Gastroesophageal sphincter (tissue), 4 donors: ENCODE measurements at places on chromosomes 4 and X.
A peak's percentile ranks its signal among the peaks of the same experiment; 100 is the strongest.

DNA sequence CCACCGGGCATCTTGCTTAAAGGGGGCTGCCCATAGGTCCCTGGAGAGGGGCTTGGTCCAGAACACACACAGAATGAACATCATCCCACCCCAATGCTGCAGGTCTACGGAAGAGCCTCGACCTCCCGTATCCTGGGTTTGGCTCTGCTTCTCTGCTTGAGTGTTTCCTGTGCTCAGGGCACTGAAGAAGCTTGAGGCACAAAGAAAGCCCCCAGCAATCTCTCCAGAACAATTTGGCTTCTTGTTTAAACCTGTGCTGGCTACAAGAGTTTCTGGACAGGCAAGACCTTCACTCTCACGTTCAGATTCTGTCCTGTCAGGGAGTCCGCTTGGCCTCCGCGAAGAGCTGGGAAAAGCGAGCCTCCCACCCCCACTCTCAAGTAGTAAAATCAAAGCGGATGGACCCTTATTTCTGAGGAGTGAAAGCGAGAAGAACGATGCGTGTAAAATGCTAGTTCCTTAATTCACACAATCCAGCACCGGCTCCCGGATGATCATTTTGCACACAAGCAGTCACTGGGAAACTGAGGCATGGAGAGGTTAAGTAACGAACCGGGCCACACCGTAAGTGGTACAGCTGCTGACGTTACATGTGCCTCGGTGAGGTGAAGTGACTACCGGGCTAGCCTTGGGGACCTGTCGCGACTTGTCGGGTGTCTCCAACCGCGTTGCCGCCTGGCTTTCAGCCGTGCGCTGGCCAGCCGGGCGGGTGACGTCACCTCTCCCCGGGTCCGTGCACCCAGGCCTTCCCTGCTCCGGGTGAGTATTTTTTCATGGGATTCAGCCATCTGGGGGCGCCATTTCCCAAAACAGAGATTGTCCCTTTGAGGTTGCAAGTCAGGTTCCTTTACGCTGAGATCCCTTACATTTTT is 3.1 kb upstream of the SFRP2 start:
- peaks cover 17% of the 10 kb centered on the region for H3K4me1 ChIP-seq
- H3K27ac ChIP-seq: no peak overlapping the region
- H3K36me3 ChIP-seq: no peaks in the 10 kb centered on the region
- peak; percentile 50 for ATAC-seq
- H3K27me3 ChIP-seq: peaks cover 81% of the 10 kb centered on the region

- no peak for ATAC-seq
- H3K36me3 ChIP-seq: no peaks in the 10 kb centered on the region
- no peak overlapping the region for H3K27ac ChIP-seq
- peak overlapping the region; percentile 36 for H3K4me3 ChIP-seq
Measured at GRCh38 chr4:186554539-186554913, 841 bp downstream of the MTNR1A start.

DNA sequence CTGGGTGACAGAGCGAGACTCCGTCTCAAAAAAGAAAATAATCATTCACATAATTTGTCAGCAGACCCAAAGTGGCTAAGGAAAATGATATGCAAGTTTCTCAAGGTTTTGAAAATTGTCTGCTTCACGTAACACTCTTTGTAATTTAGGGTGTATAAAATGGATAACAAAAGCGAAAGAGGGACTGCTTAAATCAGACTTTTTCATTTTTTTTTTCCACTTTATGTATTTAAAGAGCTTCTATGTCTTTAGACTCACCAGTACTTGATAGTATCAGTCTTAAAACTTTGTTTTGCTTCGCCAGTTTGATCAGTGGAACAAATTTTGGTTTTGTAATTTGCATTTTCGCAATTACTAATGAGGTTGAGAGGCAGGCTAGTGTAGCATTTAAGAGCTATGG is 34.6 kb downstream of the USP9X start:
- H3K27ac ChIP-seq: no peak overlapping the region
- H3K4me3 ChIP-seq: no peak overlapping the region
- H3K4me1 ChIP-seq: peaks cover under 1% of the 10 kb centered on the region
- H3K27me3 ChIP-seq: no peaks in the 10 kb centered on the region
- no peak for ATAC-seq

DNA sequence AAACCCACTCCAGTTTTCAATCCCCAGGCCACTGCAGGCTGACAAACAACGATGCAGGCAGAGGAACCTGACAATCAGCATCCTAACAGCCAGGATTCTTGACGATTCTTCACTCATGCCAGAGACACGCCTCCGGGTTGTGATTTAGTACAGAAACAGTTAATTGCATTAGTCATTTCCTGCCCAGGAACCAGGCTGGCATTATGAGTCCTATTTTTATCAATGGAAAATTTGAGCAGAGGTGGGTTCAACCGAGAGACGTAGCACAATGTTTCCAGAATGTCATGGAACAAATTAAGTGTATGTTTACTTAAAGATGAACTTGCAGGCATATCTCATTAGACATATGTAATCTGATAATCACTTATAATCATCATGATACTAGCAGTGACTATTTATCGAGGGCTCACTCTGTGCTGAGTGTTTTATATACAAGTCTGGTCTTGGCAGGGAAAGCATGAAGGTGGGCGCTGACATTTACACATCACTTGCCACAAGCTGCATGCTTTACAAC is 159.7 kb downstream of the NSUN7 start:
- H3K27ac ChIP-seq: peak overlapping the region; percentile 66
- ATAC-seq: no peak
- no peak overlapping the region for H3K4me3 ChIP-seq
- no peaks in the 10 kb centered on the region for H3K27me3 ChIP-seq
- H3K4me1 ChIP-seq: peaks cover 35% of the 10 kb centered on the region

- ATAC-seq: no peak
- no peaks in the 10 kb centered on the region for H3K4me1 ChIP-seq
- no peak overlapping the region for H3K27ac ChIP-seq
- H3K27me3 ChIP-seq: no peaks in the 10 kb centered on the region
Measured at GRCh38 chr4:182280436-182281111, 37.4 kb downstream of the TENM3 start.

GRCh38 chrX:10648614-10649013 is 28.2 kb upstream of the MID1 start:
- no peaks in the 10 kb centered on the region for H3K36me3 ChIP-seq
- H3K4me1 ChIP-seq: no peaks in the 10 kb centered on the region
- H3K27ac ChIP-seq: no peak overlapping the region
- no peaks in the 10 kb centered on the region for H3K27me3 ChIP-seq

GRCh38 chrX:17846045-17846444 is 15.1 kb downstream of the RAI2 start:
- H3K4me3 ChIP-seq: no peak overlapping the region
- H3K27ac ChIP-seq: no peak overlapping the region
- H3K36me3 ChIP-seq: no peaks in the 10 kb centered on the region
- ATAC-seq: peak; percentile 48

DNA sequence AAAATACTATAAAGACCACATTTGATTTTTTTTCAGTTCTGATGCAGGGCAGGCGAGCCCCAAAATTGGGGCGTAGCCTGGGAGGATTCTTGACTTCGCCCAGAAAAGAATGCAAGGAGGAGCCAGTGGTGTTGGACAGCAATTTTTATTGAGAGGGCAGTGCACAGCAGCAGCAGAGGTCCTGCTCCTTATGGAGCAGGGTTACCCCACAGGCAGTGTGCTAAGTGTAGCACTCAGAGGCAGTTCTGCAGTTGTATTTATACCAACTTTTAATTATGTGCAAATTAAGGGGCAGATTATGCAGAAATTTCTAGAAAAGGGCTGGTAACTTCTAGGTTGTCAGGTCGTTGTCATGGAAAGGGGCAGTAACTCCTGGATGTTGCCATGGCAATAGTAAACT is 69.9 kb downstream of the GASK1B start:
- no peak for ATAC-seq
- no peaks in the 10 kb centered on the region for H3K4me1 ChIP-seq
- no peak overlapping the region for H3K4me3 ChIP-seq
- no peak overlapping the region for H3K27ac ChIP-seq

GRCh38 chr4:52791936-52792335 is 40.7 kb upstream of the ERVMER34-1 start:
- H3K4me3 ChIP-seq: no peak overlapping the region
- no peak overlapping the region for H3K27ac ChIP-seq
- no peaks in the 10 kb centered on the region for H3K36me3 ChIP-seq
- no peaks in the 10 kb centered on the region for H3K4me1 ChIP-seq

DNA sequence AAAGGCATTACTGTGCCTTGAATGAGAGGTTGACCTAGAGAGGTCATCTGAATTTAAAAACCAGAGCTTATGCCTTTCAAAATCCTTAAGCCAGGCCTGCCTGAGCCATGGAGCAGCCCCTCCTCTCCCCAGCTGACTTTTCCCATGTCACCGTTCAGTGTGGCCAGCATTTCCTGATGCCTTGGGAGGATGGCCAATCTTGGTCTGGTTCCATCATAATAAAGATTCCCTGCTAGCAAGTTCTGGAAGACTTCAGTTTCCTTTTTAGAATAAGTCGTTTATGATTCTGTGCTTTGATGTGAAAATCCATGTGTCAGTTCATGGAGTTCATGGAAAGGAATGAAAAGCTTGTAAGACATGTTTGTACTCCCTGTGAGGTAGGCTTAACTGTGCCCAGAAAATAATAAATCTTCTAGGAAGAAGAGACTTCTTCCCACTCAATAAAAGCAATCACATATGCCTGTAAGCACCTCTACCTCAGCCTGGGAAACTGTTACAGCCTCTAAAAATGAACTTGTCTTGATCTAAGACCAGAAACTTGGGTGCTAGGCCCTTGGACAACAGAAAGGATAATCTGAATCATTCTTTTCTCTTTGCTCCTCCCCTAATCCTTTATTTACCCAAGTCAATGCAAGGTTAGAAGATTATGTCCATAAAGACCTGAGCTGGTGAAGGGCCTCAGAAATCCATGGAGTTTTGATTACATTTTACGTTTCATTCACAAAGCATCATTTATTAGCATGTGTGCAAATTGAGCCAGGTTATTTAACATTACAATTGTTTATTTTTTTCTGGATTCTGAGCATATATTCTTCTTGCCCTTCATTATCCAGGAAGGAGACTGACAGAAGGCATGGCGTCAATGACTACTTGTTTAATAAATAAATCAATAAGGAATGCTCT is 84.0 kb upstream of the TBC1D9 start:
- H3K4me1 ChIP-seq: no peaks in the 10 kb centered on the region
- no peaks in the 10 kb centered on the region for H3K36me3 ChIP-seq
- peak overlapping the region; percentile 67 for H3K27ac ChIP-seq
- no peaks in the 10 kb centered on the region for H3K27me3 ChIP-seq

DNA sequence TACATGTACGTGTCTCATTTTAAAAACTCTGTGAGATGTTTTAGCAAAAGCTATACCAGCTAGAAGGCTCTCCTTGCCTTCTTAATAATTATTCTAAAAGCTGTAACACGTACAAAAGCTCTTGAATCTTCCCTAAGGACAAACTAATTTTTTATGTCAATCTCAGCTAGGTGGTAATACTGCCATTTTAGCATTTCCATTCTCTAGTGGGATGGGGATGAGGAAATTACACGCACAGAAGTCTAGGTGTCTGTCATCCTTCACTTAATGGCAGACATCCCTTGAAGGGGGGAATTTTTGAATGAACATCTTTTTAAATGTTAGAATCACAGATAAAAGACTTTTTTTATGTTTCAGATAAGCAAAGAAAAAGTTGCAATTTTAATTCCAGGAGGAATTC is 569.1 kb downstream of the DMD start:
- no peak overlapping the region for H3K4me3 ChIP-seq
- H3K27me3 ChIP-seq: no peaks in the 10 kb centered on the region
- H3K4me1 ChIP-seq: no peaks in the 10 kb centered on the region
- no peak overlapping the region for H3K27ac ChIP-seq
- ATAC-seq: no peak

GRCh38 chr4:7995866-7996265 is 56.2 kb upstream of the AFAP1 start:
- no peak overlapping the region for H3K4me3 ChIP-seq
- no peaks in the 10 kb centered on the region for H3K4me1 ChIP-seq
- no peaks in the 10 kb centered on the region for H3K27me3 ChIP-seq
- H3K36me3 ChIP-seq: no peaks in the 10 kb centered on the region

- no peaks in the 10 kb centered on the region for H3K36me3 ChIP-seq
- no peaks in the 10 kb centered on the region for H3K27me3 ChIP-seq
- no peak overlapping the region for H3K27ac ChIP-seq
Measured at GRCh38 chr4:157052429-157053040, 23.4 kb upstream of the GLRB start.

GRCh38 chr4:173450281-173450680 is 51.4 kb upstream of the SCRG1 start:
- H3K27ac ChIP-seq: no peak overlapping the region
- H3K27me3 ChIP-seq: no peaks in the 10 kb centered on the region
- peaks cover 6% of the 10 kb centered on the region for H3K4me1 ChIP-seq
- H3K36me3 ChIP-seq: peaks cover 8% of the 10 kb centered on the region

- ATAC-seq: no peak
- no peak overlapping the region for H3K4me3 ChIP-seq
- H3K36me3 ChIP-seq: no peaks in the 10 kb centered on the region
- no peaks in the 10 kb centered on the region for H3K27me3 ChIP-seq
- H3K4me1 ChIP-seq: no peaks in the 10 kb centered on the region
Measured at GRCh38 chrX:72652082-72652481, 62.0 kb downstream of the PHKA1 start.

GRCh38 chrX:110318664-110318968 is 731 bp upstream of the AMMECR1 start:
- H3K27ac ChIP-seq: no peak overlapping the region
- peak overlapping the region; percentile 59 for H3K4me3 ChIP-seq
- H3K36me3 ChIP-seq: no peaks in the 10 kb centered on the region
- peaks cover 6% of the 10 kb centered on the region for H3K4me1 ChIP-seq
- no peaks in the 10 kb centered on the region for H3K27me3 ChIP-seq
- ATAC-seq: no peak

- H3K4me1 ChIP-seq: no peaks in the 10 kb centered on the region
- H3K36me3 ChIP-seq: peaks cover 19% of the 10 kb centered on the region
- H3K27me3 ChIP-seq: no peaks in the 10 kb centered on the region
- no peak overlapping the region for H3K27ac ChIP-seq
- H3K4me3 ChIP-seq: no peak overlapping the region
Measured at GRCh38 chrX:77595848-77596247, 148.7 kb downstream of the FGF16 start.

DNA sequence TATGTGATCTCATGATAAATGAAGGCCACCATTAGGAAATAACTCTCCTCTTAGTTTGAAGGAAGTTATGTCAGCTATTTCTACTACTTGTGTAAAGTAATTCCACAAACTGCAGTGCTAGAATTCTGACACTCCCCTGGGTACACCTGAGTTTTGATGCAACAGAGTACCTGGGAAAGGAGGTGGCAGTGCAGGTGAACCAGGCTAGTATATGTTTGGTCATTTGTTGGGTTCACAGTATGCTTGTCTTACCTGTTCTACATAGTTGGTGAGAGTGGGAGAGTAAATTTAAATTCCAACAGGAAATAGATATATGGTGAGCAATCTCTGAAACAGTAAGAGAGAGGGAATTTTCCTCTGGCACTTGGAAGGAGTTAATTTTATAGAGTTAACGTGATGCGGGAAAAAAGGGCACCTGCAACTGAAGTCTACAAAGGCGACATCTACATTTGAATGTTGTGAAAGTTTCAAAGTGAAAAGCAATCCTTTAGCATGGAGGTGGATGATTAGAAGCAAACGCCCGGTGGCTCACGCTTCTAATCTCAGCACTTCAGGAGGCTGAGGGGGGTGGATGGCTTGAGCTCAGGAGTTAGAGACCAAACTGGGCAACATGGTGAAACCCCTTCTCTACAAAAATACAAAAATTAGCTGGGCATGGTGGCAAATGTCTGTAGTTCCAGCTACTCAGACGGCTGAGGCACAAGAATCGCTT is 8.3 kb upstream of the SLC10A6 start:
- no peak overlapping the region for H3K27ac ChIP-seq
- ATAC-seq: no peak
- no peaks in the 10 kb centered on the region for H3K36me3 ChIP-seq
- H3K4me1 ChIP-seq: no peaks in the 10 kb centered on the region
- H3K4me3 ChIP-seq: no peak overlapping the region
